NCI-H1092 (cell line): ENCODE measurements at places on chromosomes 4 and X.

DNA sequence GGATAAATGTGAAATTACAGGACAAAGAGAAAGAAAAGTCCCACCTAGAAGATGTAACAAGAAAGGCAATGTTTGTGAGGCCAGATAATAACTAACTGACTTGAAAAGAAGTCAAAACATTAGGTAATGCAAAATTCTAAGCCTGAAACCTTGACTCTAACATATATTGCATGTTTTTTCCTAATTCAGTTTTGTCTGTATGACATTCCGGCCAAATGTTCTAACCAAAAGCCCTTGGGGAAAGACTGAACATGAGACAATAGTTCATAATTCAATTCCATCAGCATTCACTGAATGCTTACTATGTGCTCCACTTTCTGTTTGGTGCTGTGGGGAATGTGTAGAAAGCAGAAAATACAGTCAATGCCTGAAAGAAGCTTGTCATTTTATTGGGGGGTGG lies 84.8 kb upstream of the PLAC1 start:
- DNase-seq, result no peak

DNA sequence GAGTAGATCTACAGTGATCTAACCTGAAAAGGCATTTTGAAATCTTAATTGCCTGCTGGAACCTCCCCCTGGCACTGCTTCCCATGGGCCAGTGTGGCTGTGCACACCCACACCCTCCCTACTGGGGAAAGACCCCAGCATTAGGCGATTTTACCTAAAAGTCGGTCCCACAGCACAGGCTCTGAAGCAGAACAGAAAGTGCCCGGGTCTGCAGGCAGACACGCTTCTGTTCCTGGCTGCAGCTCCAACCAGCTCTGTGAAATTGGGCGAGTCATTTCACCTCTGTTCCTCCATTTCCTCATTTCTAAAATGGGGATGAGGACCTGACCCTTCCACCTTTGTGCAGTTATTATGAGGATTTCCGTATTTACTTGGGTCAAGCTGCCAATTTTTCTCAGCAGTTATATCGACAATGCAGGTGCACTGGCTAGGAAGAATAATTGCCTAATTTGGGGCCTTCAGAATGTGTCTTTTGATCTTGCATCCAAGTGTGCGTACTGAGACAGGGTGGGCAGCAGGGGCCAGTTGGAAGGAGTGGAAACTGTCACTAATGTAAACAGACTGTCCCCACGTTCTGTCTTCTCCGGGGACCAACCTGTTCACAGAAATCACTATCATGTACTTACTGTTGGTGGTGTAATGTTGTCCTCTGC lies 7.1 kb downstream of the KLF3 start:
- no peak for DNase-seq

GRCh38 chrX:133922390-133922771 lies 63.0 kb downstream of the GPC3 start:
- no peak for DNase-seq

DNA sequence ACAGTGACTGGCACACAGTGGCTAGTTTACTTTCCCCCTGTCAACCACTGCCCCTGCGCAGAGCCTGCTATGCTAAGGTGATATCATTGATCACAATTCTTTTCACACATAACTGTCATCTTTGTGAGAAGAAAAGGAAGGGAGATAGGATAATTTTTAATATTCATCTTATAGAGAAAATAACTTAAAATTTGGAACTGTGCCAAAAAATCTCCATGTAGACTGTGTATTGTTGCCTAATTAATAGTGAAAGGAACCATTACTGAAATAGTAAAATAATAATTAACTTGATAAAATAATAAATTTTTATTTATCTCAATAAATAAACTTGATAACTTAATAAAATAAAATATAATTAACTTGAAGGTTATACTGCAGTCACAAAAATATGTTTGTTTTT lies 1069.4 kb downstream of the C4orf33 start:
- DNase-seq, result no peak

DNA sequence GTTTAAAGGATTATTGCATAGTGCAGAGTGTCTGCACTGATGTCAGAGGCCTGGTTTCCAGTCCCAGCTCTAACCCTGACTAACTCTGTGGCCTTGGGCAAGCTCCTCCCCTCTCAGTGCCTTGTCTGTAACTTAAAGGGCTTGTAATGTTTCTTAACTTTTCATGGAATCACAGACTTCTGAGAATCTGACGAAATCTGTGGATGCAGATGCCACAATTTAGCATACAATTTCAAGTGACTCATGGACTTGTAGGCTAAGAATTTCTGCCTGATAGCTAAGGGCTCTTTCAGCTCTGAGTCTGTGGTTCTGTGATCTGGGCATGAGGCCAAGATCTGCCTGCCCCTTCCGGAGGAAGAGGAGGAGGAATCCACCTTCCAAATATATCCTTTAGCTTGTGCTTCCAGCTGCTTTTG lies 236.9 kb downstream of the AR start:
- peak; percentile 14 for DNase-seq

DNA sequence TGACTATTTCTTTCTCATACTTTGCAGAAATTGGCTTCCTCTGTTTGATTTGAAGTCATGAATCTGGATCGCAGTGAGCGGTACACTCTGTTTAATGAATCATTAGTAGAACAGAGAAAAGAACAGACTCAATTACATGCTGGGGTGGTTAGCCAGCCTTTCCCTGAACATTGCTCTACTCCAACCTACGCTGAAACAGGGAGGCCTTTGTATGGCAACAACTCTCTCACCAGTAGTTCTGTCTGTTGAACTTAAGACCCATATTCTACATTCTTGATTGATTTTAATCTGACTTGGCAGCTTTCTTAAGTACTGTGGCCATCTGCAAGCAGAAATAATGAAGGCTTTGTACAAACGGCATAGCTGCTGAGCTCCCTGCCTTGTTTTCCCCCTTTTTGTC lies 19.0 kb upstream of the AP1S2 start:
- no peak for DNase-seq

- DNase-seq, result no peak
Measured at GRCh38 chr4:129239088-129239487, 143.1 kb downstream of the C4orf33 start.

DNA sequence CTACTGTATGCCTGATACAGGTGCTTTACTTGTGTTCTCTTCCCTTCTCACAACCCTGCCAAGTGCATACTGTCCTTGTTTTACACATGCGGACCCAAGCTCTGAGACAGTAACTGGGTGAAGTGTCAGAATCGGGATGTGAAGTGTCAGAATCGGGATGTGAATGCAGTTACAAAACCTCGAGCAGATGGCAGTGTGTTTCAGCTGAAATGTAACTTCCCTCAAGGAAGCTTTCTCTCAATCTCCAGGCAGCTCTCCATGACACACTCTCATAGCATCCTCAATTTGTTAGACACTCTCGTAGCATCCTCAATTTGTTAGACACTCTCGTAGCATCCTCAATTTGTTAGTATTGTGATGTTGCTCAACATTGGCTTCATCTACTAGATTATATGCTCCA lies 1.1 kb upstream of the HPSE start:
- DNase-seq, result no peak

GRCh38 chr4:3748136-3748898 lies 17.9 kb upstream of the ADRA2C start:
- DNase-seq, result no peak
